ENCODE measurements at places on chromosomes 2 and 18.

GRCh38 chr2:205650450-205650849 lies 31.9 kb upstream of the NRP2 start:
- DNase-seq: no peak

DNA sequence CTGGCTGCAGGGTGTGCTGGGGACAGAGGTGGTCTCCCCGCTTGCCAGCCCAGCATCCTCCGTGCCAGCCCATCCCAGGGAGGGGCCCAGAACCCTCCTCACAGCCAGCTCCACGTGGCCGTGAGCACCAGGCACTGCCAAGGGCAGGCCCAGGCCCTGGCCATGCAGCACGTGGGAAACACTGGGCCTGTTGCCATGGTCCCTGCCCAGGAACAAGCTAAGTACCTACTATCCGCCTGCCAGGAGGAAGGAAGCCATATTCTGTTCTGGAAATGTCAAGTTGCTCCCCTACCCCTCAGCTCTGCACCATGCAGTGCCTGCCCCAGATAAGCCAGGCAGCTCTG lies 250.6 kb downstream of the CYP26B1 start:
- no peak for DNase-seq

GRCh38 chr2:235658351-235659174 lies 164.7 kb downstream of the AGAP1 start:
- DNase-seq: no peak

DNA sequence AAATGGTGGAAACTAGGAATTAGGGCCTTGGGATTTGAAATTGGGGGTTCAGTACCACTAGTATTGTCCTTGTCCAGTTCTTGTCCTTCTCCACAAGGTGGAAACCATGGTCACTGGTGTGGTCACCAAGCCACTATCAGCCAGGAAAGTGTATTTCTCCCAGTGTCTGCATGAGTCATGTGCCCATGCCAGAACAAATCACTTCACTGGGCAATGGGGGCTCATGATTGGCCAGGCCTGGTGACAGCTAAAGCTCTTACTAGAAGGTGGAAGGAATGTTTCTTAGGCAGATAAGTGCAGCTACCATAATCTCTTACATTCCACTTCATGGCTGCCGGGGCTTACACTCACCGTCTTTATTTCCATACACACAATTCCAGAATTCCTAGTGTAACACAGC lies 124.8 kb upstream of the TACR1 start:
- DNase-seq: no peak

DNA sequence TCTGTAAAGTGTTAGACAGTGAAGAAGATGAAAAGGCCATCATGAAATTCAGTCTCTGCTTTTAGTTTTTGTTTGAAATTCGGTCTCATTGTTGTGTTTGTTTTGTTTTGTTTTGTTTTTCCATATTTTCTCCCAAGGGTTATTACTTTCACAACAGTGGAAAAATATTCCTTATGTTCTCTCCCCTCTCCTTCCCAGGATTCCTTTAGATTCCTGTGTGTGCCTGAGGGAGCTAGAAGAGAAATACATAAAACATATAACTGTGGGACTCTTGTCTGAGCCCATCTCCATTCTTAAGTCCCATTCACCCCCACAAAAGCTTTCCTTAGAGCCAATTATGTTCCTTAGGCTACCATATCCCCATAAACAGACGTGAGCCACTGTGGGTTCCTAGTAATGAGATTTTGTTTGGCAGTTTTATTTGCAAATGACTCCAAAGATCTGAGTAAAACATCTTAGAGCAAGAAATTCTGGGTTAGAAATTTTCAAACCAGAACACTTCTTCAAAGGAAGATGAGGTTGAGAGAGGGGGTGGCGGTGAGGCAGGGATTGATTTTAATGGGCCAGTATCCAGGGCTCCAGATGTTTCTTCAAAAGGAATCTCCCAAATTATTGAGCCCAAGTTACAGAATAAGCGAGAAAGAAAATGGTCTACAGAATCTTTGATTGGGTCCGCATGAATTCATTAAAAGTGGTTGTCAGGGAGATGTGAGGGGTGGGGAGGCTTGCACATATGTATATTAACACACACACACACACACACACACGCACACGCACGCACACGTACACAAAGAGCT lies 157.8 kb upstream of the TNP1 start:
- DNase-seq: no peak

DNA sequence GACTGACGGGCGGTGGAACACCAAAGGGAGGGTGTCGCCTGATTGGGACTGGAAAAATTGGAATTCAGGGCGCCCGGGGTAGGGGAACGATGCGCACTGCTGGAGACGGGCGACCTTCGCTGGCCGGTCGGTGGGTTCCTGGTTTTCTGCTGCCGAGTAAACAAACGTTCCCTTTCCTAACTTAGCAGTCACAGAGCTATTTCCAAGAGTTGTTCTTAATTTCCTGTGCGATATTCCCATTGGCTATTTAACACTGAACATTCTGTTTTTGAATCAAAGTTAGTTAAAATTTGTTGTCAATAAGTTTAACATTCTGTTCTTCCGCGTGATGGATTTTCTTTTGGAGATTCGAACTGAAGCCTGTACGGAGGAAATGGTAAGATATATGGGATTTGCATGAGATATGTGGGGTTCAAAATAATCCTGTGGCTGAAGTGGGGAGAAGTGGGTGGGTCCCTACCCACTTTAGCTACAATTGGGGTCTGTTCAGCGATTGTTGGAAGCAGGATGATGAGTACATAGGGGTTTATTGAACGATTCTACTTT lies 862 bp downstream of the C18orf54 start:
- DNase-seq: peak; percentile 3

- no peak for DNase-seq
Observed at GRCh38 chr2:202564226-202564625, 70.5 kb upstream of the FAM117B start.

DNA sequence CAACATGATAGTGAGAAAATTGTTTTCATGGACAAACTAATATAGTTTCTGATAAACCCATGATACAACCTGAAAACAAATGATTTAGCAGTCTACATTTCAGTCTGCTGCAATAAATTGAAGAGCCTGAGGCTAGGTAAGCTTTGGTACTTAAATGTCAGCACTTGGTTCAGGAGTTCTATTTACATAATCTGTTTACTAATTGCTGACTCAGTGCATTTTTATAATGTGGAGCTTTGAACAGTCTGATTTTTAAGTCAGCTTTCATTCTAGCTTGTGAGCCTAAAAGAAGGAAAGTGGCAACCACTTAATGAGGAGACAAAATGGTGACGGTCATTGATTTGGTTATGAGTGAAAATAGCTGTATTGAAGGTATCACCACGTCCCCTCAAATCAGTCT lies 488.6 kb downstream of the CPS1 start:
- DNase-seq: no peak

GRCh38 chr18:74532511-74533025 lies 1.7 kb upstream of the CNDP1 start:
- DNase-seq: no peak

DNA sequence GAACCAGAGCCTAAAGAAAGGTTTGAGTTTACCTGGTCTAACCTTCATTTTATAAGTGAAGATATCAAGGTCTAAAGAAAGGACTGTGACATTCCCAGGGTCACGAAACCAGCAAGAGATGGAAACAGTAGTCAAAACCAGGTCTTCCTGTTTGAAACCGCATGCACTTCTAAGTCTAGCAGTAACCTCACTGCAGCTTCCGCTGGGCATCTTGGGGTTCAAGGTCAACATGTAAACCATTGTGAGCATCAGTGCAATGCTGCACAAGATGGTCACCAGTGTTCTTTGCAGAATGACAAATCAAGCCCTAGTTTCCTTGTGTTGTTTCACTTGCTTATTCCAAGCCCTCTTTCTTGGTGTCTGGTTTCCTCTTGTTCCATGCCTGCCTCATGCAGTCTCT lies 292.9 kb upstream of the MEX3C start:
- DNase-seq: no peak

DNA sequence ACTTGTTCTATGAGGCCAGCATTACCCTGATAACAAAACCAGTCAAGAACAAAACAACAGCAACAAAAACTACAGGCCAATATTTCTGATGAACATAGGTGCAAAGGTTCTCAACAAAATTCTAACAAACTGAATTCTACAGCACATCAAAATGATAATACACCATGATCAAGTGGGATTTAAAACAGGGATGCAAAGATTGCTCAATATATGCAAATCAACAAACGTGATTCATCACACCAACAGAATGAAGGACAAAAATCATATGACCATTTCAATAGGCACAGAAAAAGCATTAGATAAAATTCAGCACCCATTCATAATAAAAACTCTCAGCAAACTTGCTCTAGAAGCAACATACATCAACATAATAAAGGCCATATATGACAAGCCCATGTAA lies 173.6 kb downstream of the CAMKMT start:
- DNase-seq: no peak

GRCh38 chr2:128752691-128753263 lies 434.1 kb upstream of the HS6ST1 start:
- no peak for DNase-seq

GRCh38 chr2:230765611-230766300 lies 53.1 kb downstream of the CAB39 start:
- DNase-seq: no peak

DNA sequence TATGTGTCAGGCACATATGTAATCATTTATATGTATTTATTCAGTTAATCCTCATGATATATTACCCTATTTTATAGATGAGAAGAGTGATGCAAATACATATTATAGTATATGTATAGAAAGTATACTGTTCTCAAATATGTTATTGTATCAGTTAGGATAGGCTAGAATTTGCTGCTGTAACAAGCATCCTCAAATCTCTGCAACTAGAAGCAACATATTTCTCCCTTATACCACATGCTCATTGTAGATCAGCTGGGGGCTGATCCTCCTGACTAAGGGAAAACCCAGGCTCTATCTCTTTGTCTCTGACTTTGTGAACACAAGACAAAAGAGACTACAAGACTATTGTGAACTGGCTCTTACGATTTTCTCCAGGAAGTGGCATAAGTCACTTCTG lies 24.8 kb upstream of the HS6ST1 start:
- DNase-seq: no peak

DNA sequence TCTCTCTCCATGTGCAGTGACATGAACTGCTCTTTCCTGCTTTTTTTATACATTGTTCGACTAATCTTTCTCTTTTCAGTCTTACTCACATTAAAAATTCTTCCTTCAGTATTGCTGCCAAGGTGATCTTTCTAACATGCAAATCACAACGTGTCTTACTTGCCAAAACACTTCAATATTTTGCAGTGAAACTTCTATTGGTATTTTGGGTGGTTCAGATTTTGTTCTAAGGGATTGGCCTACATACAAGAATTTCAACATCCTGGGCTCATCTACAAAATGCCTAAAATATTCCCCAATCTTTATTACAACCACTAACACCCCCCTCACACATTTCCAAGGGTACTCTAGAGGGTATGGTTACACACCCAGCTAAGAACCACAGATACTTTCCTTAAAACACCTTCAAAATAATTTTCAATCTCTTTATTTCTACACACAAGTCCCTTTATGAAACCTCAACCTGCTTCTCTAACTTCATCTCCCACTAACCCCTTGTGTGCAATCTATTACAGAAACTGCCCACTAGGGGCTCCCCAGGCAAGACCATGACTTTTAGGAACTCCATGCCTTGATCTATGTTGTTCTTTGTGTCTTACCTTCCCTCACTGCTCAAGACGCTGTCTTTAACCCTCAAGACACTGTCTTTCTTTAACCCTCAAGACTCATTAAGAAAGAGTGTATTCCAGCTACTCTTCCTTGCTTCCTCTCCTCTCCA lies 50.9 kb downstream of the COL3A1 start:
- no peak for DNase-seq

GRCh38 chr2:3665886-3666612 lies 8.0 kb downstream of the ALLC start:
- no peak for DNase-seq

DNA sequence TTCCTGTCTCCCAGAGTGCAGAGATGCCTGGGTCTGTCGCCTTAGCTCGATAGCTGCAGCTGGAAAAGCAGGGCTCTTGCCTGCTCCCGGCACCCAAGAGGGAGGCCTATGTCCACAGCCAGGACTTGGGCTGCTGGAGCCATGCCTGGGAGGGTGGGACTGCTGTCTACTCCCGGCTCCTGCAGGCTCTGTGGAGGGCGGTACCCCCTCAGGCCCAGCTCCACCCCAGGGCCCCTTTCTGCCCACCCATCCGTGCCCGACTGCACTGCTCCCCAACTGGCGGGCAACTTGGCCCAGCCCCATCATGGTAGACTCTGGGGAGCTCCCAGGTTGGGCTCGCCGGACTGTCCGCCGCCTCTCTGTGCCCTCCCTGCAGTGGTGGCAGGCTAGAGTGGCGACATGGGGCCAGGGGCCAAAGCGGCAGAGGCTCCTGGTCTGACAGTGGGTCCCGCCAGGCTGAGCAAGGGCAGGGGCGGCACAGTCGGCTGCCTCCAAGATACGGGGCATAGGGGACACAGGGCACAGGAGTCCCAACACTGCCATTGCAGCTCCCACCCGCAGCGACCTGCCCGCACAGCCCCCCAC lies 901.0 kb downstream of the CCDC85A start:
- DNase-seq: no peak
